NCI-H524 treated with DMSO at 0.1 percent for 48 hours (cell line): ENCODE measurements at places on chromosomes 5 and 9.
A peak's percentile ranks its signal among the peaks of the same experiment; 100 is the strongest.

- no peak for DNase-seq
Measured at GRCh38 chr5:6491196-6491918, 42.7 kb downstream of the UBE2QL1 start.

DNA sequence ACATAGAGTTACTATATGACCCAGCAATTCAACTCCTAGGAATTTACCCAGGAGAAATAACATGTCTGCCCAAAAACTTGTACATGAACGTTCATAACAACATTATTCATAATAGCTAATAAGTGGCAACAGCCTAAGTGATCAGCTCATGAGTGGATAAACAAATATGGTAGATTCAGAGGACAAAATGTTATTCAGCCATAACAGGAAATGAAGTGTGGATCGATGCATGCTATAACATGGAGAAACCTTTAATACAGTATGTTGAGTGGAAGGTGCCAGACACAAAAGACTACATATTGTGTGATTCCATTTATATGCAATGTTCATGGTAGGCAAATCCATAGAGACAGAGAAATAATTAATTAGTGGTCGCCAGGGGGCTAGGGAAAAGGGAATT lies 22.3 kb upstream of the NR3C1 start:
- DNase-seq, result no peak

GRCh38 chr5:143537056-143537455 lies 133.6 kb upstream of the NR3C1 start:
- DNase-seq, result no peak

- no peak for DNase-seq
Measured at GRCh38 chr5:40672425-40672824, 7.3 kb upstream of the PTGER4 start.

GRCh38 chr5:118247458-118247857 lies 740.9 kb downstream of the DTWD2 start:
- no peak for DNase-seq

DNA sequence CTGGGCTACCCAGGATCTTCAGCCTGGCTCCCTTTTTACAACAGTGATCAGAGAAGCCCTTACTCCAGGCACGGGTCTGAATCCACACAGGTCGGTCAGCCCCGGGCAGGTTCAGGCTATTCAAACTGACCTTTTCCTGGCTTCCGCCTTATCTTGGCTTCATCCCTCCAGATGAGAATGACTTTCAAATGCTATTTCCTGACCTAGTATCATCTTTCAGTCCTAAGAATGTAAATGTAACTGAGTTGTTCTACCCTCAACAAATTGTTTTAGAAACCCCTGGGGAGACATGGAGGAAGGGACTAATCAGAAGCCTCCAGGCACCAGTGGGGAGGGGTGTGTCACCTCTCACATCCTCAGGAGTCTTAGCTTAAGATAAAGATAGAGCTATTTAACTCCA lies 213.2 kb downstream of the EPB41L4A start:
- DNase-seq, result no peak

GRCh38 chr9:86854898-86855523 lies 92.3 kb downstream of the GAS1 start:
- DNase-seq, result peak; percentile 36

DNA sequence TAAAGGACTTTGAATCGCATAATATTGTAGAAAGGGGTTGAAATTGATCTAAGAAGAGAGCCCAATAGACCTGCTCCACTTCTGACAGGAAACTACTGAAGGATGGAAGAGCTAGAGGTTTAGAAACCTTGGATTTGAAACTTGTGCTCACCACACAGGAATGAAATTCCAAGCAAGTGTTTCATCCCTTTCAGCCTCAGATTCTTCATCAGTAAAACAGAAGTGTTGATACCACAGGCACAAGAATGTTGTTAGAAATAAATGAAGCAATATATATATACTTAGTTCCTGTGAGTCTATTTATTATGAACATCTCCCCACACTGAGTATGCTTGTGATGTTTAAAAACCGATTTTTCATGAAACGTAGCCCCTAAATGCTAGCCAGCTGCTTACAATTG lies 43.8 kb downstream of the PRRC1 start:
- DNase-seq, result no peak

DNA sequence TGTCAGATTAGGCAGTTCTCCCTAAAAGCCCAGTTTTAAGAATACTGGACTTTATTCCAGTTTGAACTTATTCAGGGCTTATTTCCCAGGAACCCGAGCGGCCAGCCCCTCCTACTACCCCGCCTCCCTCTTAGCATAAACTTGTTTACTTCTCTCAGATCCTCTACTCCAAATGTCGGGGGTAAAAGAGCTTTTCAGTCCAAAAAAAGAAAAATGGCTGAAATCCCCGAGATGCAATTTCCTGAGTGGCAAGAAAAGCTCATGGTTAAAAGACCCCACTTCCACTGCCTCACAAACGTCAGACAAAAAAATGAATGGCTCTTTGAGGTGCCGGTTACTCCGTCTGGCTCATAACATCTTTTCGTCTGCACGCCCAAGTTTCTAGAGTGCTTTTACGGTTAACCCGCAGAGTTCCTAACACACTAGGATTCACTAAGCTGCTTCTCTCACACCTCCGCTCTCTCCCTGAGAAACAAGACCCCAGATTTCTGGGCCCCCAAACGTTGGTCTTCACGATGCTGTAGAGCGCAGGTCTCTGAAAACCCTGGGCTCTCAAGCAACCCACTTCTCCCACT lies 402 bp downstream of the BRD8 start:
- DNase-seq, result no peak

GRCh38 chr5:134267366-134268018 lies 41.6 kb upstream of the PPP2CA start:
- DNase-seq, result no peak

- no peak for DNase-seq
Measured at GRCh38 chr9:111992523-111992922, 95.9 kb downstream of the UGCG start.

DNA sequence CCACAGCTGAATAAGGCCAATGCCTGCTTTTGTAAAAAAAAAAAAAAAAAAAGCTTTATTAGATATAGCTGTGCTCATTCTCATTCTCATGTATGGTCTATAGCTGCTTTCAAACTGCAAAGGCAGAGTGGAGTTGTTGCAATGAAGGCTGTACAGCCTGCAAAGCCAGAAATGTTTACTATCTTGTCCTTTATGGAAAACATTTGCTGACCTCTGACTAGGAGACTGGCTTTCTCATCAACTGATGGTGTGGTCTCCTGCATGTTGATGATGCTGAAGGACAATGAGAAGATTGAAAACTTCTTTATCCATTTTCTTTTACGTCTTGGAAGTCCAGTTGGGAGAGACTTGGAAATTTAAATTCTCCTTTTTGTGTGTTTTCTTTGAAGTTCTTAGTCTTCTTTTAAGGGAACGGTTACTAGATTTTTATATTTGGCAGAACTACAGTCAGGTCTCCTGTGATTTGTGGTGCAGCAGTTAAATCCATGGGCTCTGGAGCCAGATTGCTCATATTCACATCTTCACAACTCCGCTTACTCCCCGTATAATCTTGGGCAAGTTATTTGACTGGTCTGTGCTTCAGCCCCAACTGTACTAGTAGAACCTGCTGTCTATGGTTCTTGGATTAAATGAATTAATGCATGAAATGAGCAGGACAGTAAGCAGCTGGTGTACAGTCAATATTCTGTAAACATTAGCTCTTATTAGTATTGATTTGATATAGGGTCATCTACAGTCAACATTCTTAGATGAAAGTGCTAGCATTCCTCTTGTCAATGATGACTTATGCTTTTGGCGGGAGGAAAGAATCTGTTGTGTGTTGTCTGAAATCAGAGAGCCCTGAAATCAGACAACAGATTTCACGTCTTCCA lies 39.7 kb upstream of the BASP1 start:
- DNase-seq, result no peak

DNA sequence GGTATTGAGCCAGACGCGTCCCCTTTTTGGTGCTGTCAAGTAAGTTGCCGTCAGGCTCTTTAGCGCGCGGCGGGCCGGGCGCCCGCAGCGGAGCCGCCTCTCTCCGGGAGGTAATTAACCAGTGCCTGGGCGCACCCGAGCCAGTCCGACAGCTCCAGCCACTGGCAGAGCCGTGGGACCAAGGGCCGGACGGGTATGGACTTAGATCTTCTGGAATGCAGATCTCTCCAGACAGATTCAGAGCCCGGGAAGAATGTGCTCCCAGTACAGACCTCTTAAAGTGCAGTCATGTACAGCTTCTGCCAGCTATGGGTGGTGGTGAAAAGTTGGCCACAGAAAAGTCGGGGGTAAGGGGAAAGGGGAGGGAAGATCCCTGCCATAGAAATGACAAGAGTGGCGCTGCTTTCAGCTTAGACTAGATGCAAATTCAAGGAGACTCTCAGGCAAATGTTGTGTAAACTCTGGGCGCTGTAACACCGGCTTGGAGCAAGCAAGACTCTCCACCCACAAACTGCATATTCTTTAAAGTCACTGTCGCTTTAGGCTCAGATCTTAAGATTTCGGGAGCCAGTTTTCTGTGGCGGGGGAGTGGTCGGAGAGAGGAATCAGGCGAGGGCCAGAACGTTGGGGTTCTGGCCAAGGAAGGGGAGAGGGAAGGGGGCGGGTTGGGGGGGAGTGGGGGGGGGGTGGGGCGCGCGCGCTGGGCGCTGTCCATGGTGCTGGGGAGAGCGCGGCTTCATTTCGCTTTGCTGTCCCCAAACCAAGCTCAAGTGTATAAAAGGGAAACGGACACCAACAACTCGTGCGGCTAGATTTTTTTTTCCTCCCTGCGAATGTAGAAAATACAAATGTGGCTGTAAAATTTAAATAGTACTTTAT lies 29.2 kb downstream of the NR2F1 start:
- no peak for DNase-seq

GRCh38 chr5:141677415-141677814 lies 4.6 kb downstream of the ARAP3 start:
- no peak for DNase-seq

GRCh38 chr5:149640350-149640999 lies 59.2 kb downstream of the ARHGEF37 start:
- no peak for DNase-seq

DNA sequence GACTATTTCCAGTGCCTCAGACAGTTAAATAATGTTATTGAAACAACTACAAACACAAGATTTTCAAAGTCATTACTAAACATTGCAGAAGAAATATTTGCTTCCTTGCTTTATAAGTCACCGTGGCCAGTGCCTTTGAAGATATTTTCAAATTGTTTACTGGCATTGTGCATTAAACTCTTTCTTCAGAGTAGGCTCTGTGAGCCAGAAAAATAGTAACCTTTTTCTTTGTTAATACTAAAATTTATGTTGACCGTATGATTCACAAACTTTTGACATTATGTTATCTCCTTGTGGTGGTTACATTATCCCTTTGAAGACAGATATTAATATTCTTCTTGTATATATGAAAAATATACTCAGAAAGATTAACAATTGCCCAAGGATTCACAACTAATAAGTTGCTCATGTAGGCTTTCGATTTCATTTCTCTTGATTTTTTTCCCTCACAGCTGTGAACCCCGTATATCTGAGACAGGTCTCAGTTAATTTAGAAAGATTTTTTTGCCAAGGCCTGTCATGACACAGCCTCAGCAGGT lies 140.1 kb downstream of the NR3C1 start:
- no peak for DNase-seq

DNA sequence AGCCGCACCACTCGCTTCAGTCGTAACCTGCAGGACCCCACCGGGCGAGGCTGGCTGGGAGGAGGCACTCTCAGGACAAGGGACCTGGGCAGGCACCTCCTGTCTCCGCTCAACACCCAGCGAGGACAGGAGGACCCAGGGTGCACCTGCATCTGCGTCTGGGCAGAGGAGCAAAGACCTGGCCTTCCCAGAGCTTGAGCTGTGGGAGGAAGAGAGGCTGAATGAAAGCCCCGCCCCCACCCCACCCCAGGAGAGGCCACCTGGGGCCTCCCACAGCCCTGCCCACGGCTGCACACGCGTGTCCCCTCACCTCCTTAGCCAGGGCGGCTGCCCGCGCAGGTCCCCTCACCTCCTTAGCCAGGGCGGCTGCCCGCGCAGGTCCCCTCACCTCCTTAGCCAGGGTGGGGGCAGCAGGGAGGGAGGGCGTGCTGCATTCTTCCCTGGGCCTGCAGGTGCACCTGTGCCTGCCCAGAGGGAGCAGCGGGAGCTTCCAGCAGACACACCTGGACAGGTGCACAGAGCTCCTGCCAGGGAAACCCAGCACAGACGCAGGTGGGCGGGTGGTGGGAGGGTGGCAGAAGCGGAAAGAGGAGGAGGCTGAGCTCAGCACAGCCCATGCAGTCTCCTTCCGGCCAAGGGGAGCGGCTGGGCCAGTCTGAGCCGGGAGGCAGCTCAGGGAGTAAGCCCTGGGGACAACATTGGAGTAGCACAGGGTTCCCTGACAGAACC lies 18.5 kb upstream of the SLC12A7 start:
- DNase-seq, result no peak

GRCh38 chr9:89020754-89021153 lies 29.5 kb downstream of the S1PR3 start:
- DNase-seq, result no peak

- DNase-seq, result no peak
Measured at GRCh38 chr9:36966371-36967097, 67.5 kb downstream of the PAX5 start.

DNA sequence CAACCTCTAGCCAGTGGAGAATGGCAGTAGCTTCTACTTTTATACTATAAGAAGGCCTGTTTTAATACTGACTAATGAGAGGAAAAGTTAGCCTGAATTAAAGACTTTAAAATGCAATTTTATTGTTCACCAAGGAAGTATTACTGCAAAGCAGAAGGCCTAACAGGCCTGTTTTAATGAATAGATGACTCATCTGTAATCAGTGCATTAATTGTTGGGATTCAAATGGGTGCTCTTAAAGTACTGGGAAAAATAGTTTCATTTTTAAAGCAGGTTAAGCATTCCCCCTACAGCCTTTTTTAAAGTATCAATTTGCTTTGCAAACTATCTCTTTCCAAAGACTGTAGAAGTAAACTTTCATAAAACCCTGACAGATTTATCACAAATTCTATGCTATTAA lies 147.7 kb downstream of the SIL1 start:
- DNase-seq, result no peak

- DNase-seq, result no peak
Measured at GRCh38 chr5:132289097-132289496, 5.1 kb upstream of the SLC22A4 start.

DNA sequence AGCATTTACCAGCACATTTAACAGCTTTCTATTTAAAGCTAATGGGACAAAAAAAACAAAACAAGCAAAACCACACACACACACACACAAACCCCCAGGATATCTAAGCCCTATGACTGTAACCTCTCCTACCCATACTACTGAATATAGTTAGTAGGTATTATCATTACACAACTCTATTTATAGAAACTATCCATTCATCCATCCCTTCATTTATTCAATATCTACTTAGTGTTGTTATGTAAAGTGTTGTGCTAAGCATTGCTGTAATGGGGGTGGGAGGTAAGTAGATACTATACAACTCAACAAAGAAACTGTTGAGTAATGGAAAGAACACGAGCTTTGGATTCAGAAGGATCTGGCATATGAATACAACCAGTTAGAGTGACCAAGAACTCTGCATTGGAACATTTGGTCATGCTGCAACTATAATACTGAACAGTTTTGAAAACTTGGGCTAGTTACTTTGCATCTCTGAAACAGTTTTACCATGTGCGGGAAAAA lies 82.3 kb upstream of the ZNF608 start:
- no peak for DNase-seq

GRCh38 chr5:171954721-171955120 lies 51.7 kb downstream of the FBXW11 start:
- no peak for DNase-seq

GRCh38 chr5:9851458-9851857 lies 221.3 kb upstream of the TAS2R1 start:
- DNase-seq, result peak; percentile 83

GRCh38 chr9:97293207-97293721 lies 14.2 kb upstream of the CCDC180 start:
- DNase-seq, result no peak
